ENCODE measurements at places on chromosomes 3 and 15.

DNA sequence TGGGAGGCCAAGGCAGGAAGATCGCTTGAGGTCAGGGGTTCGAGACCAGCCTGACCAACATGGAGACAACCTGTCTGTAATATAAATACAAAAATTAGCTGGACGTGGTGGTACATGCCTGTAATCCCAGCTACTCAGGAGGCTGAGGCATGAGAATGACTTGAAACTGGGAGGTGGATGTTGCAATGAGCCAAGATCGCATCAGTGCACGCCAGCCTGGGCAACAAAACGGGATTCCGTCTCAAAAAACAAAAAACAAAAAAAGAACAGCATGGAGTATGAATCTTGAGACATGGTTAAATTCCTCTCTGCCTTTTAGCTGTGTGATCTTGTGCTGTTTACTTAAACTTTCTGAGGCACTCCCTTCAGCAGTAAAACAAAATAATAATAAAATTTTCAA lies 244.9 kb downstream of the FGF12 start:
- no peak for DNase-seq

DNA sequence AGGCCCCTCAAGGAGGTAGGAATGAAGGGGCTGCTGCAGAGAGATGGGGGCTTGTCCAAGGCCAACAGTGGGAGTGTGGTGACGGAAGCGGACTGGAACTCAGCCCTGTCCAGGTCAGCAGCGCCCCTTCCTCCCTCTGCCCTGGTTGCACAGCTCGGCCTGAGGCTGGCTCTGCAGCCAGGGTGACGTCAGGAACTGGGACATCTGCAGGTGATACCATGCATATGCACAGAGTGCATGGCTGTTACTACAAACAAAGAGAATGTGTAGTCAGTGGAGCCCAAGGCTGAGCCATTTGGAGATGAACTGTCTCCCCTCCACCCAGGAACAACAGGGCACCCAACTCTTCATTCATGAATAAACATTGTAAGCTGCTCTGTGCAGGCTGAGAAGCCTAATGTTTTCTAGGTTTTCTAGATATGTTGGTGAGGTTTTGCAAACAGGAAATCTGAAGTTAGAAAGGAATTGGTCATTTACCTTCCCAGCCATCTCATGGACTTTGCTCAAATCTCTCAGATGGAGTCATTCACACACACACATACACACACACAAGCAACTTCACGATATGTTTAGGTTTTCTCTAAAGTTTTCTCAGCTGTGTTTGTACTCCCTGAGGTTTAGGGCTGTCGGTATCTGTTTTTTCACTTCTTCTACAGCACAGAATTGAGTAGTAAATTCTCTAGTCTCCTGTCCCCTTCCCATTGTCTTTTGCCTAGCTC lies 117.2 kb downstream of the TLE3 start:
- DNase-seq: no peak

- DNase-seq: no peak
These were observed 114.3 kb downstream of the CORO2B start for GRCh38 chr15:68693071-68693470.

DNA sequence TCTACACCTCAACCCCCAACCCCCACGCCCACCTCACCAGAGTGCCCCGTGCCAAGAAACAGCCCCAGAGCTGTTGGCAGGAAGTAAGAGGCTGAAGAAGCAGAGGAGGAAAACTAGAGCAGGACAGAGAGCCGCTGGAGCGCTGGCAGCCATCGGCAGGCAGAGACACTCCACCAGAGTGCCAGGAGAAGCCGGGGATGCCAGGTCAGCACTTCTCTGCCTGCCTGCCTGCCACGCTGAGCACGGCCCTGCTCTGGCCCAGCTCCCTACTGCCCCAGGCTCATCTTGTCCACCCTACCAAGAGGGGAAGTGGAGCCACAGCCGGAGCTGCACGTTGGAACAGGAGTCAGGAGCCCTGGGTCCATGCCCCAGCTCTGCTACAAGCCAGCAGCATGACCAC lies 29.7 kb downstream of the CACNA2D2 start:
- DNase-seq: no peak

DNA sequence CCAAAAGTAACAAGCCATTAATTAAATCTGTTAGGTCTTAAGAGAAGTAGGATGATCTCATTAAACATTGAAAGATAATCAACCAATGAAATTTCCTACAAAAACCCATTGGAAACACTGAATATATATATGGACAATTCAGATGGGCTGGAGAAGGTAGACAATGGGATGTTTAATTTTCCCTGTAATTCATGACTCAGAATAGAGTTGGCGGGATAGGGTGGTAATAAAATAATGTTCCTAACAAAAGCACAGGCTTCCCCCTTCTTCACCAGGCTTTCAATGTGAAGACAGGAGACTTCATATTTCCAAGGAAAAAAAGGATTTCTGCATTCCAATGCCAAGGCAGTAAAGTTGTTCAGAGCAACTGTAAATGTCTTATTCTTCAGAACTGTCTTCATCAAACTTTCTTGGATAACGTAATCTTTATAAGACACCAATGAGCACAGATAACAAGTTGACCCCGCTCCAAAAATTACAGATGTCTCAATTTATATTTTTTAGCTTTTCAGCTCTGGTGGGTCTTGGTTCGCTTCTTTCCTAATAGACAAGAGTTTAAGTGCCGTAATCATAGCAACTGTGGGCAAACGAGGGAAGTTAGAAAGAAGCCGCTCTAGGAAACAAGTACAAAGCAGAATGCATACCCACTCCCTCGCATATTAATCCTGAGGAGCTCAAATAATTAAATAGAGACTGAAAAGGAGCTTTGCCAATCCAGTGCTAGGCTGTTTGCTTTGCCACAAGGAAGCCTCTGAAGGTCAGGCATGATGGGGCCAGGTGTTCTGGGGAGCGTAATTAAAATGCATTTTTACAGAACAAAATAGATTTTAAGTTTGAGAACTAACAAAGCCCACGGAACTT lies 377.0 kb downstream of the FOXP1 start:
- DNase-seq: no peak

DNA sequence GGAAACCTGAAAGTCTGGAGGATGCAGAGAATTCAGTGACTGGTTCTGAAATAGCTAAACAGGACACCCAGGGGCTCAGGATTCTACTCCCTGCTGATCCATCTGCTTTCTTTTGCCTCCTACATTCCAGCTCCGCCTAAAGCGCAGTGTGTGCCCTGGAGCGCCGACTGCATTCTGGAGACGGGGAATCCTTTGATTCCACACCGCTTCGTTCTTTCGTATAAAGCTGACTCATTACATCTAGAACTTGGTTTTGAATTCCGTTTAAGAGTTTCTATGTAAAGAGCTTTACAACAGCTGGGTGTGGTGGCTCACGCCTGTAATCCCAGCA lies 61.8 kb downstream of the SENP2 start:
- no peak for DNase-seq

GRCh38 chr3:140276703-140277102 lies 341.7 kb downstream of the CLSTN2 start:
- DNase-seq: peak; percentile 63

DNA sequence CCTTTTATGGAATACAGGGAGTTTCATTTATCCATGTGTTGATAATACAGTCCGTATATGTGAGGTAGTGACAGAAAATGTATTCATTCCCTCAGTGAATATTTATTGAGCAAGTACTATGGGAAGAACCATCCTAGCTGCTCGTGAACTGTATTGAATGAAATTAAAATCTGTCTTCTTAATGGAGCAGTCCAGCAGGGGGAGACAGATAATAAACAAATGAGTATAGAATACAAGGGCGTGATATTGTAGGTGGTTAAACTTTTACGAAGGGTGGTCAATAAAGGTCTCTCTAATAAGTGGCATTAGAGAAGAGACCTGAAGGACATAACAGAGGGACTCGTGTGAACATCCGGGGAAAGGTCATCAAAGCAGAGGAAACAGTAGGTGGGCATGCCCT lies 62.7 kb upstream of the OSTN start:
- DNase-seq: no peak

GRCh38 chr3:50089609-50089945 lies 858 bp downstream of the RBM5 start:
- peak; percentile 11 for DNase-seq

DNA sequence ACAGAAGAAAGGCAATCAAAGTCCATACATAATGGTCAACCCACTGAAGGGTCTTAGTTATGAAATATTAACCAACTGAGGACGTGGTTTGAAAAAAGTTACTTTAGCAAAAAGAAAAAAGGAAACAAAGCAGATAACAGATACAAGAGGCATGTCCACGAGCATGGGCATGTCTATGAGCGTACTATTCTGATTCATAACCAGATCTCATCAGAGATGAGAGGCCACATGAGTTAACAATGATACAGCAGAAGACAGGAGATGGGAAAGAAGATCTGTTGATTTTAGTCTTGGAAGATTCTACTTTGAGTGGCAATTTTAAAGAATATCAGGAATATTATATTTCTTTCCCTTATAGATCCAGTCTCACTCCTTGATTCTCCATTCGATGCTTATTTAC lies 262.9 kb upstream of the SLITRK3 start:
- DNase-seq: no peak

DNA sequence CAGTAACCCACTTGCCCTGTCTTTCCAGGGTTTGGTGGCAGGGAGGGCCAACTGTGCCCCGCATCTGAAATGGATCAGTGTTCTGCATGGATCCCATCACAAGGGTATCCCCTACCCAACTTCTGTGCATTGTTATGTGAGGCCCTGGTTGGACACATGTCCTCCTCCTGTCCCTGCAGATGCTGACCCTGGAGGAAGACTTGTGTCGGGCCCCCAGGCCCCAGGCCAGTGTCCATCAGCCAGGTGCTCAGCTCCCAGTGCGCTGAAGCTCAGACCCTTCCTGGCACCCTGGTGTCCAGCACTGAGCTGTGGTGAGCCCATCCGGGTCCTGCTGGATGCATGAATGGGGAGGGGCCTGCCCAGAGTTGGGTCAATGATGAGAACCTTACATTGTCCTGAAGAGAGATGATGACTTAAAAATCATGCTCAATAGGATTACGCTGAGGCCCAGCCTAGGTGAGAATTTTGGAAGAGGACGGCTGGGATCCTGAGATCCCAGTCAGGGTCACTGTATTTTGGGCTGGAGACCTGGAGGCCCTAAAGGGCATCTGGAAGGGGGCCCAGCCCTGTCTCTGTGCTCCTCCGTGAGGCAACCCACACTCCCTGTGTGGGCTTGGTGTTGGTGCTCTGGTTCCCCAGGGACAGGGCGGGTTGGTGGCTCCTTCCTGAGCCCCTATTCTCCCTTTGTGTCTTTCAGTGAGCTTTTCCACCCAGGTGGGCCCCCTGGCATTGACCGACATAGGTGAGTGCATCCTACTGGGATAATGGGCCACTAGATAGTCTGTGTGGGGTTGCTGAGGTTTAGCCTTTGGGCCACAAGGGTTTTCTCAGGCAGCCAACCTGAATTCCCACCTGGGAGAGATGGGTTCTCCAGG lies 199.1 kb downstream of the UBE3A start:
- no peak for DNase-seq

DNA sequence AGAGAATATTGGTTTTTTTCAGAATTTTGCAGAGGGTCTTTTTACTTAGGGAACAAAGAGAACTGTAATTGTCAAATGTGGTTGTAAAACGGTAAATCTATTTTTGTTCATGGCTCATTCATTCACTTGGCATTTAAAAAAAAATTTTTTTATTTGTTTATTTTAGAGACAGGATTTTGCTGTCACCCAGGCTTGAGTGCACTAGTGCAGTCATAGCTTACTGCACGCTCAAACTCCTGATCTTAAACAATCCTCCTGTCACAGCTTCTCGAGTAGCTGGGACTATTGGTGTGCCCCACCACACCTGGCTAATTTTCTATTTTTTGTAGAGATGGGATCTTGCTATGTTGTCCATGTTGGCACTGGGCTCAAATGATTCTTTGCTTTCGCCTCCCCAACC lies 301.8 kb downstream of the LPP start:
- DNase-seq: no peak

GRCh38 chr15:65249641-65250040 lies 37.0 kb downstream of the PARP16 start:
- DNase-seq: no peak

- no peak for DNase-seq
These were observed 80.1 kb upstream of the STT3B start for GRCh38 chr3:31452495-31453106.

- no peak for DNase-seq
These were observed 53.0 kb downstream of the ECT2 start for GRCh38 chr3:172803489-172803888.

DNA sequence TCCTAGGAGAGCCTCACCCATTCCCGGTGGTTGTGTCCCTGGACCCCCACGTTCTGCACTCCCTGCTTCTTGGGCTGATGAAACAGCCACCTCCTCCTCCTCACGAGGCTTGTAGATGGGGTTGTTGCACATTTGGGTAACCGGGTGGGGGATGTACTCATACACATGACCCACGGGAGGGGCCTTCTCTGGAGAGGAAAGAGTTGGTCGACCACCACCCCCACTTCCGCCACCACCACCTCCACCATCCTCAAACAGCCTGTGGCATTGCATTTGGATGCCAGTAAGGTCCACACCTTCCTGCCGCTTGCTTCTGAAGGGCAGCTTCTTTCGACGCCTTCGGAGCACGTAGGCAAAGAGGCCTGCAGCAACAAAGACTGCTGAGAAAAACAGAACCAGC lies 7.7 kb downstream of the SLITRK3 start:
- DNase-seq: no peak

DNA sequence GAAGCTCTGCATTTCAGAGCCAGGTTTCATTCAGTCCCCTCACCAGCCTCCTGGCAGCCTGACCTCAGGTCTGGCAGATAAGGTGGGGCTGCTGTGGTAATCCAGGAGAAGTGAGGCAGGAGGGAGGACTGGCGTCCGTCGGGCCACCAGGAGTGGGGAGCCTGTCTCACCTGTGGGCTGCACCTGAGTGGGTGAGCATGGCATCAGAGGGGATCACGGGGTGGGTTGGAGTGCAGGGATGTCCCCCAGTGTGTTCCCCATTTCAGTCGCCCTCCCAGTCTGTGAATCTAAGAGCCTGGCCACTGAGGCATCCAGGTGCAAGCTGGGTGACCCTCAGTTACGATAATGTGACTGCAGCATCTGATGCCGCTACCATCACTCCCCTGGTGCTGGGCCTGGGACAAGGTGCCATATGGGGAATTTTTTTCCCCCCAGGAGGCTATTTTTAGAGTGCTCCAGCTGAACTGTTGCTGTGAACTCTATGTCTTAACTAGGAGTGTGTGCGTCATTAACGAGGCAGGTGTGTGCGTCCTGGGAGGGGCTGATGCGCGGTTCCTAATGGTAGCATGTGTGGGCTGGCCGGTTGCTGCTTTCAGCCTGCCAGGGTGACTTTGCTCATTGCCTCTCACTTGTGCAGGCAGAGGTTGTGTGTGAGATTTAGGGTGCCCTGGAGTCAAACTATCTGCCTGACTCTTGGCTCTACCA lies 165.2 kb downstream of the SLCO3A1 start:
- DNase-seq: no peak

DNA sequence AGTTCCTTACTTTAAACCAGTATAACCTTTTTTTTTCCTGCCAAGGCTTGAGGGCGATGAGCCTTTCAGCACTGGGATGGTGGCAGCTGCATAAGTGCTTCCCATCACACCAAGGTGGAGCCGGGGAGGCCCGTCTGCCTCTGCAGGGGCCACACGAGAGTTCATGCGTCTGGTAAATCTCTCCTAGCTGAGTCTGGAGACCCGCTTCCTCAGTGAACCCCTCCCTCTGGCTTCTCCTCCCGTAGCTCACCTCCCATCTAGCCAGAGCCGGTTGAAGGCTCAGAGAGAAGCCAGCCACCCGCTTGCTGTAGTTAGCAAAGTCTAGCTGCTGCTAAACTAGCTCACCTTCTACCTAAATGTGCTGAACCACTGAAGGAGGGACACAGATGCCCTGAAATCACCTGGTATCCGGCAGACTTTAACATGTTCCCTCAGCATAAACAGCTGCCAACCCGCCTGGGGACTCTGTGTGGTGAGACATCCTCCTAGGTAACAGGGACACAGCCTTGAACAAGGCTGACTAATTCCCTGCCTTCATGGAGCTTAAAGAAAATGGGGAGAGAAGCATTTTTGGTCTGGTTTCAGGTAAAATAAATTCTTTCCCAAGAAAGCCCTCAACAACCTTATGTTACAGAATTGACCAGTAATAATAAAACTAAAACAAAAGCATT lies 42.9 kb downstream of the RLBP1 start:
- no peak for DNase-seq
